Renal cortex interstitium (tissue), 15 donors: ENCODE measurements at places on chromosomes 2 and 18. TPM values are rescaled to one million over a fixed set of nuclear protein-coding genes. Genes with fewer than 3 reads are reported as not detected.

SCN2A gene
- 1.2 TPM for polyA plus RNA-seq

MROH2A gene
- 0.27 TPM for polyA plus RNA-seq

HRH4 gene
- 0.17 TPM for polyA plus RNA-seq

IRS1 gene
- 15.7 TPM for polyA plus RNA-seq

ZC3H8 gene
- 24.5 TPM for polyA plus RNA-seq

ANKRD30B gene
- polyA plus RNA-seq: 0.08 TPM

MC2R gene
- not detected for polyA plus RNA-seq

AMER3 gene
- polyA plus RNA-seq: 0.03 TPM

ZC3H15 gene
- 124 TPM for polyA plus RNA-seq

MYO5B gene
- polyA plus RNA-seq: 31.3 TPM

COL4A3 gene
- 78.8 TPM for polyA plus RNA-seq

PRLH gene
- not detected for polyA plus RNA-seq

GPR35 gene
- polyA plus RNA-seq: 3.2 TPM

GALR1 gene
- polyA plus RNA-seq: 0.09 TPM

RBFA gene
- 44.0 TPM for polyA plus RNA-seq

KCNG3 gene
- 0.84 TPM for polyA plus RNA-seq

ABCB11 gene
- polyA plus RNA-seq: 0.05 TPM

GPAT2 gene
- 2.8 TPM for polyA plus RNA-seq

SPP2 gene
- not detected for polyA plus RNA-seq

APOB gene
- polyA plus RNA-seq: 4.7 TPM

ABHD1 gene
- polyA plus RNA-seq: 1.9 TPM

SFTPB gene
- polyA plus RNA-seq: 0.08 TPM

NETO1 gene
- 1.1 TPM for polyA plus RNA-seq

PPP1R1C gene
- 3.1 TPM for polyA plus RNA-seq

SERPINB11 gene
- not detected for polyA plus RNA-seq

PHOSPHO2 gene
- 12.5 TPM for polyA plus RNA-seq

WDR7 gene
- 14.1 TPM for polyA plus RNA-seq

CACNB4 gene
- polyA plus RNA-seq: 11.7 TPM

TRIM54 gene
- 7.7 TPM for polyA plus RNA-seq

HOXD13 gene
- polyA plus RNA-seq: 0.22 TPM

IL36B gene
- polyA plus RNA-seq: not detected

TRAF3IP1 gene
- 24.6 TPM for polyA plus RNA-seq

LCLAT1 gene
- polyA plus RNA-seq: 17.2 TPM

GPR75 gene
- polyA plus RNA-seq: 2.5 TPM

ZDBF2 gene
- 17.3 TPM for polyA plus RNA-seq

INSIG2 gene
- 40.2 TPM for polyA plus RNA-seq

NTSR2 gene
- polyA plus RNA-seq: not detected

CENPA gene
- polyA plus RNA-seq: 17.2 TPM

UGT1A9 gene
- 6.2 TPM for polyA plus RNA-seq

HTR2B gene
- 16.0 TPM for polyA plus RNA-seq

RSAD2 gene
- polyA plus RNA-seq: 2.5 TPM

HOXD4 gene
- 80.8 TPM for polyA plus RNA-seq

ANTXR1 gene
- 83.1 TPM for polyA plus RNA-seq

SGPP2 gene
- polyA plus RNA-seq: 27.4 TPM
